ENCODE measurements at places on chromosomes 11 and 22. TPM values are rescaled to one million over a fixed set of nuclear protein-coding genes. Genes with fewer than 3 reads are reported as not detected.

SBF1 gene
- 70.9 TPM for total RNA-seq

PANX2 gene
- 0.90 TPM for total RNA-seq

MMP11 gene
- 5.1 TPM for total RNA-seq

SMARCB1 gene
- total RNA-seq, result 55.2 TPM

PNPLA3 gene
- 2.9 TPM for total RNA-seq

CASP4 gene
- total RNA-seq, result 158 TPM

KRTAP5-9 gene
- total RNA-seq, result not detected

OR2AG2 gene
- total RNA-seq, result 0.09 TPM

APOL5 gene
- total RNA-seq, result not detected

TOM1 gene
- total RNA-seq, result 48.8 TPM

C11orf86 gene
- total RNA-seq, result not detected

SCN4B gene
- under 0.01 TPM for total RNA-seq

DDX25 gene
- under 0.01 TPM for total RNA-seq

FERMT3 gene
- 7.2 TPM for total RNA-seq

OR52I1 gene
- not detected for total RNA-seq

SUSD2 gene
- 0.99 TPM for total RNA-seq

CREB3L1 gene
- 37.5 TPM for total RNA-seq

MAPK8IP1 gene
- total RNA-seq, result 8.1 TPM

TMPRSS4 gene
- total RNA-seq, result not detected

TUBA8 gene
- total RNA-seq, result not detected

OR4D5 gene
- total RNA-seq, result not detected

MRGPRX4 gene
- total RNA-seq, result not detected

DGAT2 gene
- total RNA-seq, result 0.16 TPM

TEX54 gene
- total RNA-seq, result not detected

EXPH5 gene
- 1.1 TPM for total RNA-seq

OR51B4 gene
- total RNA-seq, result not detected

MN1 gene
- 55.9 TPM for total RNA-seq

NOX4 gene
- total RNA-seq, result 2.5 TPM

PKP3 gene
- total RNA-seq, result 1.3 TPM

ESAM gene
- total RNA-seq, result 1.5 TPM

SMC1B gene
- total RNA-seq, result 0.09 TPM

FOLR1 gene
- 0.18 TPM for total RNA-seq

KCNJ1 gene
- 0.25 TPM for total RNA-seq

PHLDA2 gene
- 1.2 TPM for total RNA-seq

IL18BP gene
- total RNA-seq, result 1.1 TPM

FADD gene
- 21.8 TPM for total RNA-seq

PHLDB1 gene
- 93.5 TPM for total RNA-seq

MFRP gene
- 0.08 TPM for total RNA-seq

BARX2 gene
- not detected for total RNA-seq

FGF19 gene
- total RNA-seq, result not detected

BTBD18 gene
- not detected for total RNA-seq

HTR3B gene
- not detected for total RNA-seq

SCGB1D2 gene
- total RNA-seq, result not detected

C22orf42 gene
- total RNA-seq, result not detected

C11orf21 gene
- total RNA-seq, result not detected

SELENOO gene
- total RNA-seq, result 15.5 TPM

ROBO3 gene
- total RNA-seq, result 11.7 TPM

FXYD2 gene
- total RNA-seq, result not detected

SLC5A4 gene
- total RNA-seq, result not detected

LAYN gene
- 34.2 TPM for total RNA-seq

APOBEC3H gene
- not detected for total RNA-seq

OR51V1 gene
- not detected for total RNA-seq

PARVG gene
- not detected for total RNA-seq
